Germinal center (tissue), 1 donor: ENCODE measurements at places on chromosomes 12 and 14.
A peak's percentile ranks its signal among the peaks of the same experiment; 100 is the strongest.

DNA sequence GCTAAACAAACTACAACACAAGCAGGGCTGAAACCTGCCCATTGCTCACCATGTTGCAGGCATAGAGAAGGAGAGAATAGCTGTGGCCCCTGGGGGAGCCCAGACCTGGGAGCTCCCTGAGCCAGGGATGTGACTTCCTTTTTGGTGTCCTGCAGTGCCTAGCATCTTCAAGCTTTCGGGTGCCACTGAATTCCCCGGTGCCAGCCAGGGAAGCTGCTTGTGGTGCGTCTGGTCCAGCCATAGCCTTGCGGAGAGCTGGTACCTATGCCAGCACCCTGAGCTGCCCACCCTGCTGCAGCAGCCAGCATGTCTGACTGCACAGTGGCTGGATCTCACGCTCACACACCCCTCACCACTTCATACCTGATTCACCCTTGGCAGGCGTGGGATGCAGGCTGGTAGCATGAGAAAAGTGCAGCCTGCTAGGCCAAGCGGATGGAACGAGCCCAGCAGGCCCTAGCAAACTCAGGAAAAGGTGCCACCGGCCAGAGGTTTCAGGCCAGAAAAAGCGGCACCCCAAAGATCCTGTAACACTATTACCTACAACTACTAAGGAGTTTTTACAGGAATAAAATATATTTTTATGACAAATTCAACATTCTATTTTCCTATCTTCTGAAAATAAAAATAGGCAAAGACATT, 183.7 kb downstream of the CPNE8 start:
- no peak for DNase-seq

DNA sequence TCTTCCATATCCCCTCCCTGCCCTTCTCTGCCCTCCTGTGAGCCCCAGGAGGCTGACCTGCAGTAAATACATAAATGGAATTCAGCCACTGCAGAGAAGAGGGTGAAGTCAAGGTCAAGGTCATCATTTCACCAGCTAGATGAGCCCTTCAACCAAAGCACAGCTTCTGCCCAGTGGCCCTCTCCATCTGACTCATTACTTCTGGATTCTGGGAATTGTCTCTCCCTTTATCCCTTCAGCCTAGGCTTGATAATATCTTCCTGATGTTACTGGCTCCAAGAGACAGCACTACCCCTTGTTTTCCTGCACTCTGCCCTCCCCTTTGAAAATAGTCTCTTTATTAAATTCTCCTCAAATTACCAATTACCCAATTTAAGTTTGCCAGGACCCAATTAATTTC, 64.5 kb downstream of the TTC9 start:
- no peak for DNase-seq

DNA sequence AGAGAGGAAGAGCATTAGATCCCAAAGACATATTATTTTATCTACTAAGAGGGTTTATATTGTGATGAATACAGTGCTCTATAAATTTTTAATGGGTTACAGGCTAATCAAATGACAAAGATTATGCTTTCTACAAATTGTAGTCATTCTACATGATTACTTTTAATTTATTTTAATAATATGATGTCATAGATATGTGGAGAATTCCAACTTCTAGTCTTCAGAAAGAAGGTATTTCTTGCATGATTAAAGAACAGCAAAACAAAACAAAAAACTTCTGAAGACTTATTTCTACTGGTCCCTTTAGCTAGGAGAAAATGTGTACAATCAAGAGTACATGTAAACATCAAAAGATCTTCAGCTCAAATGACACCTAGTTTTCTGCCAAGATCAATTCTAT, 71.5 kb upstream of the FOXG1 start:
- no peak for DNase-seq

GRCh38 chr12:78086553-78087362, 256.1 kb downstream of the NAV3 start:
- DNase-seq: no peak

DNA sequence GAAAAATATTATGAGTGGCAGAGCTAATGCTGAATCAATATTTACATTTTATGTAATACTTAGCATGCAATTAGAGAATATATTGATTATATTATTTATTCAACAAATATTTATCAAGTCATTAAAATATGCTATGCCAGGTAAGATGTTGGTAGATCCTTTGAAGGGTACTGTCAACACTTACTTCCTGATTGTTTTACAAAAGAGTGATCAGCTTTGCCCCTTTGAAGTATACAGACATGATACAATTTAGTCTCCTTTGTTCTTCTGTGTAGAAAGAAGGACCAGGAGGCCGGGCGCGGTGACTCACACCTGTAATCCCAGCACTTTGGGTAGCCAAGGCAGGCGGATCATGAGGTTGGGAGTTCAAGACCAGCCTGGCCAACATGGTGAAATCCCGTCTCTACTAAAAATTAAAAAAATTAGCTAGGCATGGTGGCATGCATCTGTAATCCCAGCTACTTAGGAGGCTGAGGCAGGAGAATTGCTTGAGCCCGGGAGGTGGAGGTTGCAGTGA, 73.9 kb upstream of the IFNG-AS1 start:
- DNase-seq: no peak

GRCh38 chr14:95611293-95611880, 74.8 kb upstream of the TCL1B start:
- no peak for DNase-seq

DNA sequence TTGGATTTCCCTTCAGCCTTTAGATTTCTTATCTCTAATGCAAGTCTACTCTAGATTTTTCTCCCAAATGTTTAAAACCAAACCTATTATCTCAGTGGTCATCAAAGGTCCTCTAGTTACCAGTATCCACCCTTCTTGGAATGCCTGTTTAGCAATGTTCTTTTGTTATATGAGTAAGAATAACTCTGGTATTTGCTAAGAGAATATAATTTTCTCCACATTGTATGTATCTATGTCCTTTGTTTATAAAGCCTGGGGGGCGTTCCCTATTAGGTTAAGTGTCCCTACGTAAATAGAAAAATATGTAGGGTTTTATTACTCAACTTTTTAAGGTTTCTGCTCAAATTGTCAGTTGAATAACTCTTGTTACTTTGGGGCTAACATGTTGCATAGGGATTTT, 27.3 kb downstream of the PPM1A start:
- no peak for DNase-seq

DNA sequence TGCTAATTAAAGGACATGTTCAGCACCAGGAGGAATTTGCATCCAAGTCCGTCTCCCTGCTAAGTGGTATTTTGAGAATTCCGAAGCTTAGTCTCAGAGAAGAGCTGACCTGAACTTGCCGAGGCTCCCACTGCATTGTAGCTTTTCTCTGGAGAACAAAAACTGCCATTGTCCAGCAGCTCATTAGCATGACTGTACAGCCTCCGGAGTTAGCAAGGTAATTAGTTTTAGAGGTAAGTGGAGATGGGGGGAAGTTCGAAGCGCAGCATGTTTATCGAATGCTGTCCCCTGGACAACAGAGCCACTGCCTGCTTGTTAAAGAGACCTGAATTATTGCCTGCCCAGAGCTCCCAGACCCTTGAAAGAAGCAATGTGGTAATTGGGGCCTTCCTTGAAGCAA, 160.3 kb upstream of the PELI2 start:
- DNase-seq: no peak

- DNase-seq: no peak
Measured at GRCh38 chr12:20440408-20440807, 72.1 kb downstream of the PDE3A start.

DNA sequence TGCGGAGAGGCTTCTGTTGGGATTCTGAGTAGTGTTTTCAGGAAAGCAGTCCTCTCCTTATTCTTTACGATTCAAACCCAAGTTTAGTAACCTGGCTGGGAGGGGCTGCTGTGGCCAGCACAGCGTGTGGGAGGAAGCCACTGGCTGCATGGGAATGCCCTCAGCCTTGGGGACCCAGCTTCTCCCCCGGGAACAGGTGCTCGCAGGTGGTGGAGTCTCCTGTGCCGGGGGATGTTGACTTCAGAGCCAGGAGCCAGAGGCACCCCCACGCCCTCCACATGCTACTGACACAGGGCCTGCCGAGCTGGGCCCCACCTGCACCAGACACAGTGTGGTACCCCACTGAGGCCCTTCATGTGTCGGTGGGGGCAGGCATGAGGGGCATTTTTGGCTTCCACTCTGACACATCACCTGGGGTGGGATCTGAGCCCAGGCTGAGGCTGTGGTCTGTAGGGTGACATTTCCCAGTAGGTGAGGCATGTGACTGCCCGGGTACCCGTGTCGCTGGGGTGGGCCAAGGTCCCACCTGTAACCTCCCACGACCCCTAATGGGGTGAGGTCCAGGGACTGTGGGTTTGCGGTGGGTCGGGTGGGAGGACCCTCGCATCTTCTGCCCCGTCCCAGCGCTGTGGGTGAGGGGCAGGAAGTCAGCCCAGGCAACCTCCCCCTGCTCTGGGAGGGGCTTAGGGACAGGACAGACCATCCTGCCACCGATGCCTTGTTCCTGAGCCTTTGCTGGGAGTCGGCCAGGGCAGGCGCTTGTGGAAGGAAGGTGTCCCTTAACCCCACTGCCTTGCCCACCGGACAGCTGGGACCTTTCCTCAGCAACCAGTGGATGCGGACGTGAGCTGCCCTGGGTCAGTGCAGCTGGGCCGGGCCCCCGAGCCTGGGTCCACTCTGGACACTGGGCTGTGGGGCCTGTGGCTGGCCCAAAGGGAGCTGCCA, 26.5 kb downstream of the MTA1 start:
- no peak for DNase-seq

DNA sequence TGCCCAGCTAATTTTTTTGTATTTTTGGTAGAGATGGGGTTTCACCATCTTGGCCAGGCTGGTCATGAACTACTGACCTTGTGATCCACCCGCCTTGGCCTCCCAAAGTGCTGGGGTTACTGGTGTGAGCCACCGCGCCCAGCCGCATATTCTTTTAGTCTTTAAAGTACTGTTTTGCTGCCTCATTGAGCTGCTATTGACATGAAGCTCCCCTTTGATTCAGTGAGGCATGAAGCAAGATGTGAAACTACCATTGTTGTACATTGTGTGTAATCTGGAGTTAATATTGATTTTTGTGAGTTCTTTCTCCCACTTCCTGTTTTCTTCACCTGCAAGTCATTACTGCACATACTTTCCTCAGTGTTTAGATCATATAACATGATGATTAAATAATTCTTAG, 80.8 kb downstream of the MNAT1 start:
- DNase-seq: peak; percentile 46

DNA sequence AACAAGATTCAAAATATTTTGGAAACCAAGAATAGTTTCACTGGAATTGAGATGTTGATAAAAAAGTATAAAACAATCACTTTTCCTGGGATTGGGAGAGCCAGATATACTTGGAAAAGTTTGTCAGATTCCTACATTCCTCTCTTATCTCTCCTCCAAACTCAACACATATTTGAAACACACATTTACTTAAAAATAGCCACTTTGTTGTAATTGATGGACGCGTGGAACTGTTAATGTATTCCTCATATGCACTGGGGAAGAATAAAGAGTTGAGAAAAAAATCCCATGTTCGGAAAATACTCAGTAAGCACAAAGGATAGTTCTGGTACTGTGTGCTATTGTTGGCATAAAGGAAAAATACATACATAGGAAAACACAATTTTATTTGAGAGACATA, 195.6 kb upstream of the FLRT2 start:
- DNase-seq: no peak

DNA sequence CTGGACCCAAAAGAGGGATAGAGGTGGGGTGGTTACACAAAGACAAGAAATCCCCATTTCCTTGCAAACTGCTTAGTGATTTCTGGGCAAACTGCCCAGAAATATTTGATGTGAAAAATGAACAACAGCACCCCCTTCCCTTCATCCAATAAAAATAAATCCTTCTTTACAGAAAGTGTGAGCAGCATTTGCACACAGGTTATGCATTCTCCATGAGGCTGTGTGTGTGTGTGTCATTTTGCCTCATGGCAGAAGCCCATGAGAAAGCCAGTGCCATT, 17.2 kb upstream of the NRXN3 start:
- DNase-seq: no peak

DNA sequence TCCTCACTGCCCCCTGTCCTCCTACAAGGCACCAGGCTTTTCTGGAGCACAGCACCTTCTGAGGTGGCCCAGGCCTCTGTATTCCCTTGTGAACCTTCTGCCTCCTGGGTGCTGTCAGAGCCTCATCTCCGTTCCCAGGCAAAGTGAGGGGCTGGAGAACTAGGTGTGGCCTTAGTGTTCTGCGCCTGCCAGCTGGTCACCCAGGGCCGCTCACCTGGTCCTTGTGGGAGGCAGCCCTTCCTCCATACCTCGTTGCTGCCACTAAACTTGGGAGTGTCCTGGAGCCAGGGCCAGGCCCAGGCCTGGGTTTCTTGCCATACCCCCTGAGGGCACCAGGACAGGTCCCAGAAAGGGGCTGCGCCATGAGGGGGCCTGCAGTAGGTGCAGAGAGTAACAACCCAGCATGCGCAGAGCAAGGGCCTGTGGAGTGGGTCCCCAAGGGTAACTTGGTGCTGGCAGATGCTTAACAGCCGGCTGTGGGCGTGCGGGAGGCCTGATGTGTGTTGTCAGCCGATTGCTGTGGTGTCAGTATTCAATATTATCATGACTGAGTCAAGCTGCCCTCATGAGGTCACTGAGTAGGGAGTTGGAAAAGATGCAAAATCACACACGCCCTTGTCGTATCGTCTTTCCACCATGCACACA, 17.1 kb downstream of the OTUB2 start:
- DNase-seq: no peak

DNA sequence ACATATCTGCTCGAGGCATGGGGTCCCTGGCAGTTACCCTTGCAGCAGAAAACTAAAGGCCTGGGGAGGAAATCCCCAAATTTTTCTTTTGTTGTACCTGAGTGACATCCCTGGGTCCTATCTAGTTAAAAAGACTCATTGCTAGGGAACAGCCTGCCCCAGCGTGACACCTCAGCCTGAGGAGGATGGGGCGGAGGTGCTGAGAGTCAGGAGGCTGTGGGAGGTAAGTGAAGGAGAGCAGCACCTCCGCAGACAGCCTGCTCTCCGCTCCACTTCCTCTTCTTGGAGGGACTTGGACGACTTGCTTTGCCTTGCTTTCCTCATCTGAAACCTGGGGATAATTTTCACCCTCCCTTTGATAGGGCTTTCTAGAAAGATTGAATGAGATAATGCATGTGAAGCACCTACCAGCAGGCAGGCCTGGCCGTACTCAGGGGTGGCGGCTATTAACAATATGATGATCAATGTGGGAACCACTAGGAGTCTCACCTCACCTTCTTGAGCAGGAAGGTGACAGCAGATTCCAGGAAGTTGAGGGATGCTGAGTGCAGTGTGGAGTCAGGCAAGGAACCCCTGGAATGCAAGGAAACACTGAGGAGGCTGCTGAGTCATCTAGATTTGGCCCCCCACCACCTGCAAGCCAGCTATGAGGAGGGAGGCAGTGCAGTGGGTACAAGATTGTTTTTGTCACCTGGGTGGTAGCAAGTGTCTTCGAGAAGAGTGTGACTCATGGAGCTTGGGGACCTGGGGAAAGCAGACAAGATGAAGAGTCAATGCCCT, 23.2 kb downstream of the UBE3B start:
- DNase-seq: no peak

GRCh38 chr12:123075646-123076171, 75.2 kb downstream of the PITPNM2 start:
- DNase-seq: no peak

- DNase-seq: no peak
Measured at GRCh38 chr14:105484069-105484996, 2.4 kb upstream of the CRIP1 start.
